Activated T-cell treated with anti-CD3 and anti-CD28 coated beads for 48 hours (primary cell): ENCODE measurements at places on chromosomes 7 and 10.

DNA sequence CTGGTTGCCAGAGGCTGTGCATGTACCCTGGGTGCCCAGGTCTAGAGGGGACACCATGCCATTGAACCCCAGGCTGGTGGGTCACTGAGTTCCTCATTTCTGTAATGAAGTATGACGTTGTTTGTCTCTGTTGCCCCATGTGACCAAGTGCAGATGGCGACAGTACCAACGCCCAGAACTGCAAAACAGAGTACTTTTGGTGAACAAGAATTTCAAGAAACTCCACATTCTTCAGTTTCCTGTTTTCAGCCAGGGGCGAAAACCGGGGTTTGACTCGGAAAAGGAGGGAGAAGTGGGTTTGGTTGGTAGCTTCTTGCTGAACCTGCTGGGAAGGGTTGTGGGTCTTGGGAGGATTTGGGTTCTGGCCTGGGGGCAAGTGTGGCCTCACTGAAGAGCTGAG is 18.2 kb downstream of the CYP17A1 start:
- no peak for DNase-seq

DNA sequence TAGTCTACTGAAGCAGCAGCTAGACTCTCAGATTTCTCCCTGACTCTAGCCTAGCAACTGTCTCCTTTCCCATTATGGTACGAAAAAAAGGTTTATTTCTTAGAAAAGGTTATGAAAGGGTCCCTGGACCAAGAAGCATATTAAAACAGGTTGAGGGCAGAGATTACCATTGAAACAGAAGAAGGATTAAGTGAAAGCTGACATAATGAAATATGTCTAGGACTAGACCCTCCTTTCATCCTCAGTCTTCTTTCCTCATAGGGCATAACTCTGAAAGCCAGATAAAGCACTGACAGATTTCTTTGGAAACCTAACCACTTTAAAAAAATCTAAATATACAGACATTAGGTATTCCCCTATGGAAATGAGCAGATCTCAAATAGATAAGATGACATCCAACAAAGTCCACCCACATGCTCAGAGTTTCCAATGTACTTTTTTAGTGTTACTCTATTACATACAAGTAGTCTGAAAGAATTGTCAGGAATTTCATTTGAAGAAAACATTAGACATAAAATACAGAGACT is 58.6 kb downstream of the JMJD1C start:
- no peak for DNase-seq

DNA sequence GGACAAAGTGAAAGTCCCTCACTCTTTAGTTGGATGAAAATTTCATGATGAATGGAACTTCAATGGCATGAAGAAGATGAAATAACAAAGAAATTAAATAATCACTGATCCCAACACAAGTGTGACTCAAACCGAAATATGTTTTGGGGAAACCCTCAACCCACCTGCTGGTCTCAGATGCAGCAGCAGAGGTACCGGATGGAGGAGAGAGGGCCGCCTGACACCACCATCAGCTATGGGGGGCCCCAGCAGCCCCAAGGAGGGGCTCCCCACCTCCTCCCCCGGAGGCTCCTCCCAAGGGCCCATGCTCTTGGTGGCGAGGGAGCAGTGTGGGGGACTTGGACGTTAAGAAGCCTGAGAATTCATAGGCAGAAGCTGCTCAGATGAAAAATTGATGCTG is 137.2 kb upstream of the ADARB2 start:
- DNase-seq = no peak

DNA sequence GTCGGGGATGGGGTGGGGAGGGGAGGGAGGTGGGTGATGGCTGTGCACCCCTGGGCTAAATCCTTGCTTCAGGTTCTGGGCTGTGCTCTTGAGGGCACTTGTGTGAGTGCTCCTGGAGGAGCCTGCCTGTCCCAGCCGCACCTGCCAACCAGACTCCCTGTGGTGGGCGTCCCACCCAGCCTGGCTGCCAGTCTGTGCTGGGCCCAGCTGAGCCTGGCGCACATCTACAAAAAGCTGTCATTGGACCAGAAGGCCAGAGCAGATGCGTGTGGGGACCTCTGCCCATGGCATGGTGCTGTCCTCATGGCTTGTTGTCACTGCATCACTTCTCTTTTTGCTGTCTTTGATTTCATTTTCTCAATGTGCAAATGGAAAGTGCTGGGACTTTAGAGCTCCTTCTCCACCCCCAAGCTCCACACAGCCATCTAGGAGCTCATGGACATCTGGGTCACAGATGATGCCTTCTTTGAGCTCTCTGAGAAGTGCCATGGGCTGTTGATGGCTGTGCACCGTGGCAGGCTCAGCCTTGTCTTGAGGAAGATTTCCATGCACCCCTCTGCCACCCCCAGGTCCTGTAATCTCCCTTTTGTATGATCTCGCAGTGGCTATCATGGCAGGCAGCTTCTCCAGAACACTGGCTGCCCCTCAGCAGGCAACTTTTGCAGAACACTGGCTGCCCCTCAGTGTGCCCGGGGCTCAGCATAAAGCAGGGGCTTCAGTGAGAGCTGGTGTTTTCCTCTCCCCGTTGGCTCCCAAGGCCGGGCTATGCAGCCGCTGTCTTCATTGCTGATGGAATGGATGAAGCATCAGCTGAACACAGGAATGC is 83.9 kb downstream of the ADCY1 start:
- no peak for DNase-seq

DNA sequence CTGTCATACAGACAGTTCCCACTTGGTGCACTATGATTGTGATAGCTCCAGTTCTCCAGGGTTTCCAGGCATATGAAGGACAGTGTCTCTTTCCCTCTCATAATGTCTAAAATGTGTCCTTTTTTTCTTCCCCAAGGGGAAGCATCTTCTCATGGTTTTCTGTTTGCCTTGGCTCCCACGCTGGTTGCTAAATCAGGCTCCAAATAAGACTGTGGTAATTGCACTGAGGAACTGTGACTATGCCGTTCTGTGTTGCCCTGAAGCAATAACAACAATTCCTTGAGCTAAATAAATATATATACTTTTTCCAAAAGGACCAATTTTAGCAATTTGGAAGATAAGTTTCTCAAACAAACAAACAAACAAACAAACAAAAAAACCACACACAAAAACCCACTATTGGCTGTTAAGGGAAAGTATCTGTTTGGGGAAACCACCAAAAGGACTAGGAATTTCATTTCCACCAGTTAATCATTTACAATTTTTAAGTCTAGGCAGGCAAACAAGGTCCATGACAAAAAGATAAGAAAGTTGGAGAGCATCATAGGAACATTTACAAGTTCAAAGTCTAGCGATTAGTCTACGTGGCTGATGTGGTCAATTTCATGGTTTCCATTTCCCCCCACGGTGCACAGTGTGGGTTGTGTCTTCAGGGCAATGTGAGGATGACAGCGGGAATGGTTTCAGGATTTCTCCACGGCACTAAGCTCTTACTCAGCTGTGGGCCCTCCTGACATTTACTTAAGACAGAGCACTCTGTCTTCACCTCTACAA is 62.4 kb downstream of the THNSL1 start:
- DNase-seq = no peak

DNA sequence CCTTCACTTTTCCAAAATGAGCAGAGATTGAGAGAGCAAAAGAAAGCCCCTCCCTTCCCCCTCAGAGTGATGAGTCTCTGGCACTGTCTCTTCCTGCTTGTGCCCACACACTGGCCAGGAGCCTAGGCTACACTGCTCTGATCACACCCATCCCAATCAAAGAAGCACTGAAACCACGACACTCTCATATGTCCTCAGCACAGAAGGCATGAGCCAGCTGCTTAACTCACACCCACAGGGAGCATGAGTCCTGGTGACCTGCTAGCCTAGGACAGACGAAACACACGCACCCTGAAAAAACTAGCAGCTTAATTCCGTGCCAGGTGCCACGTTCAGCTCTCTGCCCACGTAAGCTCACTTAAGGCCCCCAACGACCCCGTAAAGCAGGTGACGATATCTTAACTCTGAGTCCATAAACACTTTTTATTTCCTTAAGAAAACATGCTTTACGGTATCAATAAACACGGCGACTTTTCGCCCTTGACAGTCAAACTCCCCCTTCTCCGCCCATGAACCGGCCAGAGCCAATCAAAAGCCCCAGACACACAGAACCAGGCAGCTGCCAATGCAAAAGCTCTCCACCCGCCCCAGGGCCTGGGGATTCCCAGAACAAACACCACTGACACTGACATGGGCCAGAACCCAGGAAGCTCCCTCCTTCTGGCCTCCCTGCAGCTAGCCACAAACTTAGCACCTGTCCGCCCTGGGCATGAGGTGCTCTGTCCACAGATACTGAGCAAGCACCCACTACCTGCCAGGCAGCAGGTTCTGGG is 69.0 kb downstream of the TNRC18 start:
- no peak for DNase-seq

DNA sequence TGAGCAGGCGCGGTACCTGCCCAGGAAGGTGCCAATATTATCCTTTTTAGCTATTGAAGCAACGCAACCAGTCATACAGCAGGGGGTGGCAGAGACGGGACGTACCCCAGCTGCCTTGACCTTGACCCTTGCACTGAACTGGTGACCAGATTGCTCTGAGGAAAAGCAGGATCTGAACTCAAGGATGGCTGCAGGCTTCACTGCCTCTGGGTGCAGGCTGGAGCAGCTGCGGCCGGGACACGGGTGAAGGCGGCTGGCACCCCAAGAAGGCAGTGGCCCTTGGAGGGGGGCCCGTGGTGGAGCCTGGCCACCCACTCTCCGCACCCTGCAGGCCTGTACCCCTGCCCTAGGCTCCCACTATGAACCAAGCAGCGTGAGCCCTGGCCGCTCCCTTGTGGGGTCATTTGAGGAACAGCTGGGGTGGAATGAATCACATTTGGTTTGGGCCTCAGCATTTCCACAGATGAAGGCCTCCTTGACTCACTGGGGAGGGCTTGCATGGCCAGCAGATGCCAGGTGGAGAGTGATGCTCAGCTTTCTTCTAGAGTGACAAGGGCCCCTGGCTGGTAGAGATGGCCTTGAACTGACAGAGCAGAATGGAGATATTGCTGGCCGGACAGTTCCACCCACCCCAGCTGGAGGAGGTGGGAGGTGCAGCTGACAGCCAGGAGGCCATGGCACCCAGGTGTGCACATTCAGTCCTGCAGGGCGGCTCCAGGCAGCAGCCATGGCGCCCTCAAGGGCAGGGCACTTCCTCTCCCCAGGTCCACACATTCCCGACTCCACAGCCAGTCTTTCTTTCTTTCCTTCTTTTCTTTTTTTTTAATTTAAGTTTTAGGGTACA is 218.7 kb downstream of the WDR37 start:
- no peak for DNase-seq

GRCh38 chr10:103373544-103373943 is 5.8 kb downstream of the TAF5 start:
- DNase-seq = no peak

DNA sequence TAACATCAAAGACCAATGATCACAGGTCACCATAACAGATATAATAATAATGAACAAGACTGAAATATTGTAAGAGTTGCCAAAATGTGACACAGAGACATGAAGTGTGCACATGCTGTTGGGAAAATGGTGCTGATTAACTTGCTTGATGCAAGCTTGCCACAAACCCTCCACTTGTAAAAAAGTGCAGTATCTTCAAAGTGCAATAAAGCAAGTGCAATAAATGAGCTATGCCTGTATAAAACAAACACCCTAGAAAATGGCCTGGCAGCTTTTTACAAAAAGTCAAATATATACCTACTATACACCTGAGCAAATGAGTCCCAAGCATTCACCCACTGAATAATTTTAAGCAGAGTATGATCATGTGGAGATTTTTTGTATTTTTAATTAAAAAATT is 9.7 kb upstream of the CCDC7 start:
- DNase-seq = no peak

DNA sequence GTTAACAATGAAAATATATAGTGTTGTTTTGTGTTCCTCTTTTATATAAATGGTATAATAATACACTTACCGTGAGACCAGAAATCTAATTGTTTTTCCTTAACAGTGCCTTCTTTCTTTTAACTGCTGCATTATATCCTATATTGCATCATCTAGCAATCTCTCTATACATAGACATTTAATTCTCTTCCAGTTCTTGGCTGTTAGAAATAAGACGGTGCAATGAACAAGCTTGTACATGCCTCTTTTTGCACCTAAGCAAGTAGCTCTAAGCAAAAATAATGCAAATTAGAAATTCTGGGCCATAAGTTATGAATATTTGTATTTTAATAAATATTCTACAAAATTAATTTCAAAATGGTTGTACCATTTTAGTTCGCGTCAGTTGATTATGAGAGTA is 55.9 kb upstream of the AHR start:
- no peak for DNase-seq

GRCh38 chr10:76306856-76307255 is 875.4 kb downstream of the LRMDA start:
- no peak for DNase-seq

DNA sequence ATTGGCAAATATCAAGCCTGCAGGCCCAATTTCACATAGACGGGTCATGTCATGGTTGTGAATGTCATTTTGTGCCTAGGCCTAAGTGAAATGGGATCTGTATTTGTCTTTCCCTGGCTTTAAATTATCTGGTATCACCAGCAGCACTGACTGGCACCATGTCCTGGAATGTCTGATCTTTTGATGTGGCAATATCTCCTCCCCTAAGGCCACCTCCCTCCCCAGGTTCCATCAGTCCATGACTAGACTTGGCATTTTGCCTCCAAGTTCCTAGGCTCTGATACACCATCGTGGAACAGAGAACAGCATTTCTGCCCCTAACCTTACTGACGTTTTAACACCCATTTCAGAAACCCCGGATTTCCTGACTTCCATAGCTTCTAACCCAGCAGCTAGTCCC is 513.9 kb downstream of the GALNT17 start:
- no peak for DNase-seq

GRCh38 chr7:130380861-130381455 is 664 bp downstream of the CPA1 start:
- DNase-seq = no peak

DNA sequence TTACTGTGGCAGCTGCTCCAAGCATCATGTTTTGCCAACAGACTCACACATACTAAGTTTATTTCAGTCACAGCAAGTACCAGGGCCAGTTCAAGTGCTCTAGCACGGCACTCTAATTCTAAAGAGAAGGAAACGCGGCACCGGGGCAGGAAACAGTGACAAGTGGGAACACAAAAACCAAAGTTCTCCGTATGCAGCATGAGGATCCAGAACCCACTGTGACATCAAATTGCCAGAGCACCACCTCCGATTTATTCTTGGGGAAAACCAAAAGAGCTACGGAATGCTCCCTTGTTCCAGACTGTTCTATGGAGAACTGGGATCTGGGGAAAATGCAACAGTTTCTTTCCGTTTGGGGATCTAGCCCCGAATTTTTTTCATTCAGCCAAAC is 448 bp upstream of the PTER start:
- DNase-seq = no peak

GRCh38 chr7:26332698-26333097 is 41.0 kb downstream of the SNX10 start:
- no peak for DNase-seq

GRCh38 chr10:106189292-106189691 is 975.2 kb downstream of the SORCS1 start:
- DNase-seq = no peak

DNA sequence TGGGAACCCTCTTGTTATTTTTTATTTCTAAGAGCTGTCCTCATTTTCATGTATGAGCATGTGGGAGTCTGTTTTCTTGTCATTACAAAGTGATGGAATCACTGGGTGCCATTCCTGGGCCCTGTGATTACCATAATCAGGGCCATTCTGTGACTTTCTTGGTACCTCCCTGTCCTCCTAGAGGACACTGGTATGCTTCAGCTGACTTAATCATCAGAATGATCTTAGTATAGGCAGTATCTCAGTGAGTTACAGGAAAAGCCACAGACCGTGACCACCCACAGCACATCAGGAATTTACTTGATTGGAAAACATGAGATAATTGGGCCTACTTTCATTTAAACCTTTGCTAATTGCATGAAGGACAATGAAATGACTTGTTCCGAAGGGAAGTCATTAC is 7.2 kb downstream of the NOM1 start:
- no peak for DNase-seq
